ENCODE measurements at places on chromosomes 4 and X.

DNA sequence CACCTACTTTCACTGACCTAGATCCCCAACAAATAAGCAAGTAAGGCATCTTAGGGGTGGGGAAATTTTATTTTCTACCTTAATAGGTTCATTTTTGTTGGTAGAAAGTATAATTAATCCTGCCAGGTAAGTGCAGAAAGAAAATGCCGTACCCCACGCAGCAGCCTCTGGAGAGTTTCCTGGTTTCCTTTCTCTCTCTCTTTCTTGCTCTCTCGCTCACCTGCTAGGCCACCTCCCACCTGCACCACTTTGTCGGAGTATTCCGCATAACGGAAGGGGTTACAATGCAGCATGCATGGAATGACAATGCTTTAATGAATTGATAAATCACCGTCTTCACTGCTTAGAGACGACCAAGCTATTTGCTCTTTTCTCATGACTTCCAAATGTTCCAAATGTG is 101.0 kb downstream of the SCD5 start:
- DNase-seq: no peak
- no peak overlapping the region for H3K27ac ChIP-seq
- no peaks in the 10 kb centered on the region for H3K36me3 ChIP-seq
- H3K4me1 ChIP-seq: no peaks in the 10 kb centered on the region
- H3K27me3 ChIP-seq: no peaks in the 10 kb centered on the region

GRCh38 chrX:136115126-136115903 is 32.0 kb upstream of the FHL1 start:
- no peaks in the 10 kb centered on the region for H3K27me3 ChIP-seq
- no peak overlapping the region for H3K4me3 ChIP-seq
- H3K27ac ChIP-seq: no peak overlapping the region
- no peaks in the 10 kb centered on the region for H3K4me1 ChIP-seq

DNA sequence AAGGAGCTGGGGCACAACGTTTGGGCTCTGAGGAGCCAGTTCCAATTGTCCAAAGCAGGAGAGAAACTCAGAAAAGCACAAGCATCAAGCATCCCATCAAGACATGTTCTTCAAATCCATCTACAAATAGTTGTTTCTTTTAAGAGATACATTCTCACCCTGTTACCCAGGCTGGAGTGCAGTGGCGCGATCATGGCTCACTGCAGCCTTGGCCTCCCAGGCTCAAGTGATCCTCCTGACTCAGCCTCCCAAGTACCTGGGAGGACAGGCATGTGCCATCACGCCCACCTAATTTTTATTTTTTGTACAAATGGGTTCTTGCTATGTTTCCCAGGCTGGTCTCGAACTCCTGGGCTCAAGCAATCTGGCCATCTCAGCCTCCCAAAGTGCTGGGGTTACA is 18.1 kb downstream of the NELFA start:
- no peaks in the 10 kb centered on the region for H3K27me3 ChIP-seq
- no peak for DNase-seq
- H3K4me3 ChIP-seq: no peak overlapping the region

DNA sequence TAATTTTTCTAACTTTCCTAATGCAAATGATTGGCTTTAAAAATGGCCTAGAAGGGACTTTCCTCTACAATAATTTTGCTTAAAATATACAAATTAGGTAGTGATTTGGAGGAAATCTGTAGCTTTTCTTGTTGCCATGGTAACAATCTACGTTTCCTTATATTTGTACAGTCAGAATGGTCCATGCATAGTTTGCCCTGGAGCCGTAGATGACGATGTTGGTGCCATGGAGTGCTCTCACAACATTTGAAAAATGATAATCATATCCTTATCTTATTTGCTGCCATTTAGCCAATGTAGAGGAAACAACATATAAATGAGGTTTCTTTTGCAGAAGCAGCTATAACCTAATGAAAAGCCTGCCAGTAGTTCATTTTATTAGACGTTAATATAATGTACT is 89.0 kb upstream of the NMU start:
- H3K4me3 ChIP-seq: no peak overlapping the region
- H3K27ac ChIP-seq: no peak overlapping the region
- no peaks in the 10 kb centered on the region for H3K36me3 ChIP-seq
- no peaks in the 10 kb centered on the region for H3K27me3 ChIP-seq
- H3K4me1 ChIP-seq: no peaks in the 10 kb centered on the region
- no peak for DNase-seq

- H3K4me1 ChIP-seq: no peaks in the 10 kb centered on the region
- H3K27ac ChIP-seq: no peak overlapping the region
- no peak for DNase-seq
- no peaks in the 10 kb centered on the region for H3K36me3 ChIP-seq
- H3K4me3 ChIP-seq: no peak overlapping the region
- H3K27me3 ChIP-seq: no peaks in the 10 kb centered on the region
These were observed 83.0 kb upstream of the DCLK2 start for GRCh38 chr4:149995134-149995756.

GRCh38 chrX:30414144-30414543 is 105.0 kb upstream of the NR0B1 start:
- no peaks in the 10 kb centered on the region for H3K27me3 ChIP-seq
- H3K36me3 ChIP-seq: no peaks in the 10 kb centered on the region
- no peak overlapping the region for H3K27ac ChIP-seq
- H3K4me1 ChIP-seq: no peaks in the 10 kb centered on the region

DNA sequence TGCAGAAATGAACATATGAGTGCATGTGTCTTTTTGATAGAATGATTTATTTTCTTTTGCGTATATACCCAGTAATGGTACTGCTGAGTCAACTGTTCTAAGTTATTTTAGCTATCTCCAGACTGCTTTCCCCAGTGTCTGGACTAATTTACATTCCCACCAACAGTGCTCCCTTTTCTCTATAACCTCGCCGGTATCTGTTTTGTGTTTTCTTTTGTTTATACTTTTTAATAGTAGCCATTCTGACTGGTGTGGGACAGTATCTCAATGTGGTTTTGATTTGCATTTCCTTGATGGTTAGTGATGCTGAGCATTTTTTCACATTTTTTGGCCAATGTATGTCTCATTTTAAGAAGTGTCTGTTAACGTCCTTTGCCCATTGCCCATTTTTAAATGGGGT is 218.6 kb upstream of the KCNIP4 start:
- no peaks in the 10 kb centered on the region for H3K27me3 ChIP-seq
- DNase-seq: no peak
- H3K4me3 ChIP-seq: no peak overlapping the region
- H3K27ac ChIP-seq: no peak overlapping the region

- no peak overlapping the region for H3K27ac ChIP-seq
- H3K4me1 ChIP-seq: no peaks in the 10 kb centered on the region
- H3K36me3 ChIP-seq: peaks cover 18% of the 10 kb centered on the region
- H3K27me3 ChIP-seq: no peaks in the 10 kb centered on the region
These were observed 21.4 kb downstream of the SCARB2 start for GRCh38 chr4:76192236-76192635.

DNA sequence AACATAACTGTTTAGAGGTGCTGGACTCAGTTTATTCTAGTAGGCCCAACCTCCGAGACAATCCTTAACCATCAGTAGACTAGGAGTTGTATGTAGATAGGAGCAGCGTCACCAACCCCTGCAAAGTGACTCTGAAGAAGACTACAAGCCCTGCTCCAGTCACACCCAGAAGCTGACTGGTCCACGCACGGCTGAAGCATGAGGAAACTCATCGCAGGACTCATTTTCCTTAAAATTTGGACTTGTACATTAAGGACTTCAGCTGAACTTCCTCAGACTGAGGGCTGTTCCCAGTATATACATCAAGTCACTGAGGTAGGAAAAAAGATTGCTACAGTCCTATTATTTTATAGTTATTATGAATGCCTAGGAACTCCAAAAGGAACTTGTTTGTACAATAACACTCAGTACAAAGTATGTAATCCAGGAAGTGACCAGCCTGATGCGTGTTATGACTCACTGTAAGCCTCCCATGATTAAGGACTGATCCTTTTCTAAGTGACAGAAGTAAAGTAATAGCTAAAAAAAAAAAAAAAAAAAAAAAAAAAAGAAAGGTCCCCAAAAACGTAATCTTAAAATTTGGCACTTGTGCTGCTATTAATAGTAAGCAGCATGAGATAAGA is 41.6 kb upstream of the UGT2B7 start:
- no peak for DNase-seq
- H3K4me3 ChIP-seq: no peak overlapping the region

DNA sequence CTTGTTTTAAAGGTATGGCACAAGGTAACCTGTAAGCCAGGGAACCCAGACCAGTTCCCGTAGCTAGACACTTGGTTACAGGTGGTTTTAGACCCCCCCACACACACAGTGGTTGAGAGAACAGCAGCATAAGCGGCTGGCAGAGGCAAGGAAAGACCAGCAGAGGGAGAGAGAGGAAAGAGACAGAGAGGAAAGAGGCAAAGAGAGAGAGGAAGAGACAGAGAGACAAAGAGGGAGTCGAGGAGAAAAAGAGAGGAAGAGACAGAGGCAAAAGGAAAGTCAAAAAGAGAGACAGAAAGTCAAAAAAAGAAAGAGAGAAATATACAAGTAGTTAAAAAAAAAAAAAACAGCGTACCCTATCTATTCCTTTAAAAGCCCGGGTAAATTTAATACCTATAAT is 19.5 kb upstream of the PCSK1N start:
- DNase-seq: no peak
- H3K27ac ChIP-seq: no peak overlapping the region
- no peaks in the 10 kb centered on the region for H3K4me1 ChIP-seq
- H3K27me3 ChIP-seq: no peaks in the 10 kb centered on the region
- H3K36me3 ChIP-seq: no peaks in the 10 kb centered on the region

DNA sequence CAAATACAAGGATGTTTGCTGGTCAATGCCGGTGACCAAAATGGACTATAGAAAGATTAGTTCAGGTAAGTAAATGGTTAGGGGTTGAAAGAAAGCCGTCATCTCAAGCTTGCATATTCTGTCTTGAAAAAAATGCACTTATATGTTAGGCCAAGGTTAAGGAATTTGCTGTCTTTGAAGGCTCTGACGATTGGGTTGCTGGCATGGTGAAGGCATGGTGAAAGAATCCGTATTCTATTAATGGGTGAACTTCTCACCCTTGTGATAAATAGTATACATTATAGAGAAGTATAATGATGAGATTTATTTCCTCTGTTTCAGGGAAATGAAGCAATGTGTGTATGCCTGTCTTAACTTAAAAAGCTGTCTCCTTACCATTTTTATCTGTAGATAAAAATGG is 132.6 kb downstream of the ADGRL3 start:
- DNase-seq: no peak
- H3K27ac ChIP-seq: no peak overlapping the region
- H3K27me3 ChIP-seq: no peaks in the 10 kb centered on the region
- no peaks in the 10 kb centered on the region for H3K36me3 ChIP-seq
- H3K4me3 ChIP-seq: no peak overlapping the region
